ENCODE measurements at places on chromosomes 13 and 19.

- DNase-seq: no peak
These were observed 10.0 kb upstream of the INSR start for GRCh38 chr19:7304200-7304599.

- no peak for DNase-seq
These were observed 55.3 kb downstream of the PTPRS start for GRCh38 chr19:5285311-5285710.

DNA sequence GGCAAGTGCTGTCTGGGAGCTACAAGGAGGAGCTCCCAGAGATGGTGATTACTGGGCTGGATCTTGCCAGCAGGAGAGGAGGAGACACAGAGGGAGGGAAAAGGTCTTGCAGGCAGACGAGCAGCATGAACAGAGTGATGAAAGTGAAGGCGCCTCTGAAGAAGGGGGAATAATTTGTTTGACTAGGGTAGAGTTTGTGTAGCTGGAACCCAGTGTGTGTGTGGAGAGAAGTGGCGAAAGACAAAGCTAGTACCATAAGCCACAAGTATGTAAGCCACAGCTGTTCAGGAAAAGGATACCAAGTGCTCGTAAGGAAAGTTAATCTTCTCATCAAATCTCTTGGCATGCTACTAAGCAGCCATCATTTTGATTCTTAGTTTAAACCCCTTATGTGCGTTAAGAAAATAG is 5.4 kb downstream of the FLT1 start:
- no peak for DNase-seq

- no peak for DNase-seq
These were observed 19.4 kb upstream of the PRODH2 start for GRCh38 chr19:35832054-35832453.

GRCh38 chr13:99269627-99270241 is 11.6 kb upstream of the GPR18 start:
- no peak for DNase-seq

DNA sequence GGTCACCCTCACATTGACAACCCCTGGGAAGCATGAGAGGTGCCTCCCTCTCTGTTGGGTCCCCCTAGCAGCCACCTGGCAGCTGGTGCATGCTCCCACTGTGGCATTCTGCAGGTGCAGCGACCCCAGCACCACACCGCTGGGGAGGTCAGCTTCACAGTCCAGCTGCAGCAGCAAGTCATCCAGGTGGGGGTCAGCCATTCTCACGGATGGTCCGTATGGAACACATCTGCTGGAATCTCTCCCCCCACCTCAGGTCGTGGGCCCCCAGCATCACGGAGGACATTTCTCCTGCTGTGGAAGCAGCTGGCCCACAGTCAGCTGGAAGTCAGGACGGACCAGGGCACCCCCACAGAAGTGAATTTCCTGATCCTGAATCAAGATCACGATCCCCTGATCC is 201.3 kb downstream of the COG6 start:
- DNase-seq: no peak

GRCh38 chr13:33318744-33319143 is 33.2 kb upstream of the STARD13 start:
- DNase-seq: no peak

- DNase-seq: no peak
These were observed 996 bp downstream of the ZNF524 start for GRCh38 chr19:55601084-55601483.

- no peak for DNase-seq
These were observed 38.3 kb upstream of the DCUN1D2 start for GRCh38 chr13:113528813-113529180.

DNA sequence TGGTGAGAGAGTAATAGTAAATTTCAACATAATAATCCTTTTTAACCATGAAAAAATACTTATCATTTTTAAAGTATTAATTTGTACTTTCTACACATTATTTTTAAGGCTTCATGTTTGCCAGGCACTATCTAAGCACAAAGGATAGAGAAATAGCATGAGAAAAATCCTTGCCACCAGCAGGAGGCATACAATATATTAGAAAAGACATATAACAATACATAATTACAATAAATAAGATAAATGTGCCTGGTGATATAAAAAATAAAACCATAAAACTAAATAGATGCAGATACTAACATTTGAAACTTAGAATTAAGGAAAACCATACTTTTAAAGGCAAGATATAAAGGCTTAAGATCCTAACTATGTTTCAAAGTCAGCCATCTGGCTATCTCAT is 1256.4 kb downstream of the DIAPH3 start:
- DNase-seq: no peak

GRCh38 chr13:42603571-42603970 is 29.6 kb downstream of the TNFSF11 start:
- no peak for DNase-seq

DNA sequence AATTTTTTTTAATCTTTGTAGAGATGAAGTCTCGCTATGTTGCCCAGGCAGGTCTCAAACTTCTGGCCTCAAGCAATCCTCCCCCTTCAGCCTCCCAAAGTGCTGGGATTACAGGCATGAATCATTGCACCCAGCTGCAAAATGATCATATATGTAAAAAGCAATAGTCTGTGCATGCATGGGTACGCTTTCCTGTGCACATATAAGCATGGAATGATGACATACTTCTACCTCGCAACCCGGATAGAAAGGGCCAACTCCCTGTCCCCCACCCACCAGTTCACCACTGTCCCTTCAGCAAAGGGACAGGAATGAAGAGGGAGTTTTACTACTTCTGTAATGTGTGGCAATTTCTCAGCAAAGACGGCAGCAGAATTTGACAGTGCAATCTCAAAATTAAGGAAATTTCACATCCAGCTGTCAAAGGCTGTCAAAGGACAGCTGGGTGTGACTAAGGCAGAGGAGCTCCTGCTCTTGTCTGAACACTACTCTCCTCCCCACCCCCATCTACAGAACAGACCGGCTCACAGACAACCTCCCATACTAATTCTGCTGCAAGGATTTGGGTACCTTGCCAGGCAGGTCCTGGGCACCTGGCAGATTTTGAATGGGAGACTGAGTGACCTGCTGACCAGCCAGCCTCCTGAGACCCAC is 95.6 kb downstream of the TSHZ3 start:
- no peak for DNase-seq

GRCh38 chr13:29709407-29710069 is 114.0 kb upstream of the SLC7A1 start:
- no peak for DNase-seq

- no peak for DNase-seq
These were observed 3.7 kb downstream of the CALM3 start for GRCh38 chr19:46604781-46605355.

DNA sequence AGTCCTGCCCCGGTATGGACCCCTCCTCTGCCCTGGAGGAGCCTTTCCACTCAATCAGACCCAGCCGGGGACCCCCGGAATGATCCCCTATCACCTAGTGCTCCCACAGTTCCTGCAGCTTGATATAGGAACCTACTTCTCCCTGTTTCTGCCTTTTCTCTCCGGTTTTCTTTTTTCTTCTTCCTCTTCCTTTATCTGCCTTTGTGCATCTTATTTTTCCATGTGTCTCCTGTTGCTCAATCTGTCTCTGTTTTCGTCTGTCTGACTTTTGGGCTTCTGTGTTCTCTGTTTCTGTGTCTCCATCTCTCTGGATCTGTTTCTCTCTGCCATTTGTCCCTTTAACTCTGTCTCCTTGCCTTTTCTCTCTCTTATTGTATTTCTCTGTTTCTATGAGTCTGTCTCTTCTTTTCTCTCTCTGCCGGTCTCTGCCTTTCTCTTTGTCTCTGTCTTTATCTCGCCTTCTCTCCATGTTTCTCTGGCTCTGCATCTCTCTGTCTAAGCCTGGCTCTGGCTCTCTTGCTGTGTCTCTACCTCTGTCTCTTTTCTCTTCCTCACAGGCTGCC is 10.0 kb downstream of the MEGF8 start:
- DNase-seq: no peak

DNA sequence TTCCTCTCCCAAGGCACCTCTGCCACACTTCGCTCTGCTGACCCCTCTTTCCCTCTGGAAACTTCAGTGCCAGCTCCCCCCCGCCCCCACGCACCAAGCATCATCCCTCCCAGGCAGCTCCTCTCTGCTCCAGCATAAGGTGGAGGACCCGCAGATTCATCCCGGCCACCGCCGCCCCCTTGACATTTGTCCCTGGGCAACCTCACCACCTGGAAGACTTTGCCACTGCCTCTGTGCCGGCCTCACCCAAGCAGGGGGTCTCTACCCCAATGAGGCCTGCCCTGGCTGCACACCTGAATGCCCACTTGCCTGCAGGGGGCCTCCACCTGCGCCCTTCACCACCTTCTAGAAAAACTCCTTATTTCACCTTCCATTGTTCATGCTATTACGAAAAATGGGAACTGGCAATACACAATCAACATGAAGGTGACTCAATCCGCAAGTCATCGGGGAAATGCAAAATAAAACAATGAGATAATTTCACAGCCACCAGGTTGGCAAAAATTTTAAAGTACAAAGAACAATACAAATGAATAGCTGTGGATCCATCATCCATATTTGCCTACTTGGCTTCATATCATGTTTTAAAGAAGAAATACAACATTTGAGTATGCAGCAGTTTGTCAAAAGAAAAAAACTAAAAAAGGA is 21.9 kb downstream of the CCNE1 start:
- no peak for DNase-seq

DNA sequence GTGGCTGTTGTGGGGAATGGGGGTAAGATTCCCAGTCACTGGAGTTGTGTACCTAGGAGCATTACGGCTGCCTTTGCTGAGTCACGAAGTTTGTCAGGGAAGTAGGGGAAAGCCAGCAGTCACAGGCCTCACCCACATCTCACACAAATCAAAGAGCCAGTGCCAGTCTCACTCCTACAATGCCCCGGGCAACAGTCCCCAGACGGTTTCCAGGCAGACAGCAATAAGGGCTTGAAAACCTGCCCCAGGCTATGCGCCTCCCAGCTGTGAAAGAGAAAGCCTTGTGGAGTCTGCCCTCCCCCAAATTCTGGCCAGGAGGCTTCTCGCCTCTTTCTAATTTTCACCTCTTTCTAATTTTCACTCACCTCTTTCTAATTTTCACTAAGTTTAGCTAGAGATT is 142.3 kb upstream of the EDNRB start:
- no peak for DNase-seq

All from stimulated activated CD8-positive, alpha-beta memory T cell treated with anti-CD3 and anti-CD28 coated beads, Interleukin-15, amount 100 ng/mL, for 1 hour (primary cell).